ENCODE measurements at places on chromosomes 11 and 22.

DNA sequence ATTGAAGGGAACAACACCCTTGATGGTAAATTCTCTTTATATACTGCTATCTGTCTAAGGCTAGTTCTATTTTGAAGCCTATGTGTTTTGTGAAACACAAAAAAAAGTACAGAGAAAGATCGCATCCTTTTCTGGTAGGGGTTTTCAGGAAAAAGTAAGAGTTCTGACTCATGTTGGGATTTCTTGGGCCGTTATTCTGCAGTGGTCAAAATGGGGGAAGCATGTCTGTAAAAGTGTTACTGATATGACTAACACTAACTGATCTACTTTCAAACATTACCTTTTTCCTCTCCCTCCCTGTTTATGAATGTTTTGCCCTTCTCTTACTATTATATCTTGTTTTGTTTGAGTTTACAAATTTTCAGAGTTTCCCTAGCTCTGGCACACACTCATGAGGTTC lies 53.9 kb downstream of the CTNND1 start:
- DNase-seq, result no peak

GRCh38 chr11:74691755-74692154 lies 39.5 kb downstream of the CHRDL2 start:
- DNase-seq, result no peak

- DNase-seq, result no peak
These were observed 861 bp upstream of the LTBP3 start for GRCh38 chr11:65558930-65559509.

GRCh38 chr11:40215556-40215955 lies 1243.9 kb downstream of the LRRC4C start:
- DNase-seq, result no peak

GRCh38 chr22:24427500-24428164 lies at the start of gene ADORA2A:
TSS of gene ADORA2A (plus strand) at chr22:24427599. CDS start at chr22:24433405, 5,806 bp downstream.
- no peak for DNase-seq

GRCh38 chr11:64207256-64208085 lies 950 bp downstream of the FERMT3 start:
- DNase-seq, result no peak

DNA sequence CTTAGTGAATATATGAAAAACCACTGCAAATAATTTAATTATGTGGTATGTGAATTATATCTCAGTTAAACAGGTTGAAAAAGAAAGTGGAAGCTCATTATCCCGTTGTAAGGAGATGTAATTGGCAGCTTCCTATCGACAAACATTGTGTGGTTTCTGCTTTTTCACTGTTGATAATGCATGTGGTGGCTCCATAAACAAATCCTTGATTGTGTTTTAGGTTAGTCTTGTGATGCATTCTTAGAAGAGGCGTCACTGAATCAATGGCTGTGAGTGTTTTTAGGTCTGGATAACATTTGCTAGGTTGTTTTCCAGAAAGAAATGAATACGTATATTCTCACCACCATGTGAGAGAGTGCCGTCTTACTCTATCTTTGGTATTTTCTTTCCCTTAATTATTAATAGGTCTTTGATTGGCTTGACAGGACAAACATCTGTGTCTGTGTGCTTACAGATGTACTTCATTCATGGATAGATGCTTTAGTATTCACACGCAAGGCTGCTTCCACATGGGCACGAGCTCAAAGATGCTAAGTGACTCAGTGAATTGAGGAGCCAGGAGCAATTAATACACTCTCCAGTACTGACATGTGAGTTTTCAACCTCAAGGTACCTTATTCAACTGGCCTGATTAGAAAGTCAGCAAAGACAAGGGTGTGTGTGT lies 166.7 kb downstream of the TBC1D22A start:
- no peak for DNase-seq

GRCh38 chr22:23104187-23104971 lies 34.1 kb downstream of the GNAZ start:
- DNase-seq, result no peak

DNA sequence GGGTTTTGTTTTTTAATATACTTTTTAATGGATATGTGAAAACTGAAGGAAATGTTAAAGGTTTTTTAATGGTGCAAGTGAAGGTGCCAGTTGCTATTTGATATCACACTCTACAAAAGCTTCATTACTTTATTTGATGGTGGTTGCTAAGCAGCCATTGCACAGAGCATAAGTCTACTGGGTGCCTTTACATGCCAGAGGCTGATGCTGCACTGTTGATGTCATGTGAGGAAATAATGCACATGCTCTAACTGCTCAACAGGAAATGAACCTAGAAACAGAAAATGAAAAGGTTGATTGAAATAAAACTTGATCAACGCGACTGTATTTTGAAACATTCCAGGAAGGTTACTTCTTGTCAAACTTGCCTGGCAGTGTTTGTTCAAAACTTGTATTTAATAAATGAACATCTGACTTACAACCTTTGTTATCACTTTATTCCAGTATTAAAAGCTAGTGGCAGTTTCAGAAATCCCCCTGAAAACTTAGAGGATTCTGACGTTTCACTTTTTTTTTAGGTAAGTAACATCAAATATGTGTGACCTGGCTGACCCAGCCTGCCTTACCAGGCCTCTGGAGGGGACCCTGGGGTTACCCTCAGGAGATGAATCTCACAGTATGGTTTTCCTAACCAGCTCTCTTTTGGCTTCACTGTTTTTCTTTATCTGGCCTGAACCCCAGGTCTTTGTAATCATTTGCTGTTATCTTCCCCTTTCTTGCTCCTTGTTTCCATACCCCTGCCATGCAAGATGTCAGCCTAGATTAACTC lies 2.4 kb upstream of the ATP5MG start:
- no peak for DNase-seq

GRCh38 chr11:369336-370018 lies at the start of gene B4GALNT4:
TSS of gene B4GALNT4 (plus strand) at chr11:369499. CDS start at chr11:369804, 305 bp downstream.
- no peak for DNase-seq

GRCh38 chr22:31680861-31681341 lies 18.9 kb upstream of the PISD start:
- DNase-seq, result no peak

DNA sequence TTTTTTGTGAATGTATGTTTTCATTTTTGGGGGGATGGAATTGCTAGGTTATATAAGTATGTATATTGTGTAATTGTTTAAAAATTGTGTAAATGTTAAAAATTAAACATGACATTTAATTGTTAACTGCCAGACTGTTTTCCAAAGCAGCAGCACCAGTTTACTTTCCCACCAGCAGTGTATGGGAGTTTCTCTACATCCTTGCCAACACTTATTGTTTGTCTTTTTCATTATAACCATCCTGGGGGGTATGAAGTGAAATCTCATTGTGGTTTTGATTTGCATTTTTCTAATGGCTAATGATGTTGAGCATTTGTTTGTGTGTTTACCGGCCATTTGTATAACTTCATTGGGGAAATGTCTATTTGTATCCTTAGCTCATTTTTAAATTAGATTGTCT lies 31.7 kb upstream of the RRAS2 start:
- DNase-seq, result no peak

GRCh38 chr11:27616711-27617110 lies 83.5 kb downstream of the BDNF start:
- no peak for DNase-seq

- DNase-seq, result no peak
These were observed 375 bp downstream of the SLC25A1 start for GRCh38 chr22:19178065-19178656.

DNA sequence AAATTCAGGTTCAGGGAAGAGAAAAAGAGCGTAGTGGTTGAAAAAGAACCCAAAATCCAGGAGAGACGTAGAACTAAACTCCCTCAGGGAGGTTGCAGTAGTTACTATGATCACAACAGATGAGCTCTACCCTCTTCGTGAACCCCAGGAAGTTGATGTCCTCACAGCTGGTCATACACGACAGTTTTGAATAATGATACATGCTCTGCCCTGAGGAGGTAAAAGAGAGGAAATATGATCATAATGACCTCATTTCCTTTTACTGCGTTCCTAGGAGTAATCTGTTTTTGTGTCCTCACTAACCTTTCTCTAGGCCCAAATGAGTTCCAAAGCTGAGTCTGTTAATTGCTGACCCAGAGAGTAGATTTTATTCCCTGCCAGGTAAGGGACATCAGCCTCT lies 1.3 kb downstream of the PATE2 start:
- no peak for DNase-seq

DNA sequence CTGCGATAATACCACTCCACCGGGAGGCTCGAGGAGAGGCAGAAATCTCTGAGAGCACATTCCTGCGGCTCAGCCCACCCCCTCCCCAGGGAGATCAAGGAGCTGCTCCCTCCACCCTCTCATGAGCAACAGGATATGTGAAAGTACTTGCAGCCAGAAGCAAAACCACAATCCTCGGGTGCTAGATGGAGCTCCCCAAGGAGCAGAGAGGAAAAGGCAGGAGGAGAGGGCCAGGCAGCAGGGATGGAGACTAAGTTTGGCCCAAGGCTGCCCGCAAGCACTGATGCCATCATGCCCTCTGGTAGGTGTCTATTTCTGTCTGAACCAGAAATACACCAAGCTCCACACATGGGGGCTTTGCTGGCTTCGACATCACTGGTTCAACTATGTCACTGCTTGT lies 22.3 kb downstream of the VPS37C start:
- no peak for DNase-seq

- DNase-seq, result no peak
These were observed 34.6 kb downstream of the FAM83F start for GRCh38 chr22:40029189-40029890.

DNA sequence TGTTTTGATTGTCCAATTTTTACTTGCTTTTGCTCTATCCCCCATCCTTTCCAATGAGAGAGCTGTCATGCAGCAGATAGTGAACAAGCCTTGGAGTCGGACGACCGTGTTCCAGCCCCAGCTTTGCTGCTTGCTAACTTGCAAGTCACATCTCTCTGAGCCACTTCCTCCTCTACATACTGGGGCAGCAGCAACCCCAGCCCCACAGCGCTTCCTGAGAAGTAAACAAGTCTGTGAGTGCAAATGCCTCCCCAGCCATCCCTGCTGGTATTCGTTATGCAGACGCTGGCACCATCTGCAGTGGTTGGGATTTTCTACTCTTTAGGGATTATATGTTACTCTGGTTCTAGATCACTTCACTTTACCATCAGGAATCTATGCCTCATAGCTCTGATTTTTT lies 35.0 kb downstream of the TPBGL start:
- peak; percentile 26 for DNase-seq

DNA sequence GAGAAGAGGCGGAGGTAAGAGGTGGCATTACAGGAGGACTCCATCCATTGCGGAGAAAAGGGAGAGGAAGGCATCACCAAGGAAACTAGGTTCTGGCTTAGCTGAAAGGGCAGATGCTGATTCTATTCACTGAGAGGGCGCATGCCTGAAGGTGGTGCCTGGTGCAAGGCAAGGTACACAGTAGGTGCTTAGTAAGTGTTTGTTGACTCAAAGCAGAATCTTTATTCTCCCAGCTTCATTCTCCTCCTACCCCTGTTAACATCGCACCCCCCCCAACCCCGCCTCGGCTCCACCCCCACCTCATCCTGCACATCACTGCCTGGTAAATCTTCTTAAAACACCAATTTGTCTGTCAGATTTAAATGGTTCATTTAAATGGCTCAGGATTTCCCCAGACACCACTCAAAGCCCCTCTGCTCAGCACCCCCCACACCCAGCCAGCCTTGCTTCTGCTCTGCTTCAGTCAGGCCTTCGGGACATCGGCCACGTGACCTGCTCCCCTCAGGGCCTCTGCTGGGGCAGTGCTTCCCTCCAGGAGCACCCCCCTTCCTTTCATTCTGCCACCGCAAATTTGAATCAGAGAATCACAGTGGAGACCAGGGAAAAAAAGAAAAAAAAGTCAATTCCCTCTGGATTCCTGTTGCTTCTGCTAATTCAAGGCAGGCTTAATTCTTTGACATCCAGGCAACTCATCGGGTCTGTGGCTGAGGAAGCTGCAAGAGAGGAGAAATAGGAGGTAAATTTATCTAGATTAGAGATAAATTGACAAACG lies 17.8 kb upstream of the RCN1 start:
- peak; percentile 40 for DNase-seq

GRCh38 chr22:44127356-44127755 lies 53.4 kb upstream of the PARVG start:
- DNase-seq, result no peak

- DNase-seq, result no peak
These were observed 57.0 kb downstream of the PHF21A start for GRCh38 chr11:46064221-46064620.

- DNase-seq, result no peak
These were observed 547.5 kb downstream of the TBC1D22A start for GRCh38 chr22:47309946-47310345.

GRCh38 chr22:22810471-22810870 lies 77.1 kb upstream of the IGLL5 start:
- no peak for DNase-seq

GRCh38 chr11:42049650-42050049 lies 590.2 kb upstream of the LRRC4C start:
- DNase-seq, result no peak

DNA sequence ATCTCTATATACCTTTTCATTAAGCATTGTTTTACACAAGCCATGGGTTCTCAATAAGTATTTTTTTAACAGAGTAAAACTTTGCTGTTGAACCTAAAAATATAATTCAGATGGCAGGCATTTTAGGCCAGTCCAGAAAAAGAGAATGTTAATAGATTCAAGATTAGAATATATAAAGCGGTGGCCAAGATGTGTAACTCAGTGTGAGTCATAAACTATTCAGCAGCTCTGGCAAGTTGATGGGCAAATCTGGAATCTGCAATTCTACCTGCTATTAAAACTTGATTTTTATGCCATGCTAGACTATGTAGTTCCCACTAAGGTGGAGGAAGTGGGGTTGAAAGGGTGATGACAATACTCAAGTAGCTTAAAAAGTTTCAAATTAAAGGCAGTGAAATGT lies 45.4 kb downstream of the CASP12 start:
- no peak for DNase-seq

GRCh38 chr11:114081641-114082414 lies 22.3 kb downstream of the ZBTB16 start:
- DNase-seq, result no peak

GRCh38 chr11:72321381-72321996 lies 77.5 kb upstream of the PHOX2A start:
- no peak for DNase-seq

DNA sequence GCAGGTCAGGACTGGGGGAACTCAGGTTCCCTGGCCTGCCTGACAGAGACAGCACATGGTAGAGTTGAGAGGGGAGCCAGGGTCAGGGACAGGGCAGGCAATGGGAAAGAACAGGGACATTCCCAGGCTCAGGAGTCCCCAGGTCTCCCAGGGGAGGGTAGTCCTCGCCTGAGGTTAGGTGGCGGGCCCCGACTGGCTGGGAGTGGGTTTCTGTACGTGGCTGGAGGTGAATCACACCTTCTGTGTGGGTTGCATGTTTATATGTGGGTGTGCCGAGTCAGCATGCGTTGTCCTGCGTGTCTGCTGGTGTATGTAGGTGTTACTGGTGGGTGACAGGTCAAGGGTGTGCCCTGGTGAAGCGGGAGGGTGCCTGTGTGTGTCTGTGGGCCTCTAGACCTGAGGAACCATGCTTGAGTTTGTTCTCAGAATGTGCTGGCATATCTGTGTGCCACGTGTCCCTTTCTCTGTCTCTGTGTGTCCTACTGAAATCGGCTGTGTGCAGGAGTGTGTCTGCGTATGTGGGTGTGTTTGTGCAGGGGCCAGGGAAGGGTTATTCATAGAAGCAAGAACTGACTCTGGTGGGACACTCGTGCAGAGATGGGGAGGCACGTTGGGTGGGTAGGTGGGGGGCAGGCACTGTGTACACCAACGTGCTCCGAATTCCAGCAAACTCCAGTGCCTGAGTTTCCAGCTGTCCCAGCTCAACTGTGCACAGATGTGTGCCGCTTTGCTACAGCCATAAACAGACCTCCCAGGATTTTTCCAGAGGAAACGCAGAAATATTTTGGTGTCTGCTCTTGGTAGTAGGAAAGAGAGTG lies 23.8 kb upstream of the OAF start:
- DNase-seq, result peak; percentile 19

GRCh38 chr11:43706631-43707030 lies 26.1 kb downstream of the HSD17B12 start:
- no peak for DNase-seq
